Stimulated activated CD4-positive, alpha-beta T cell treated with anti-CD3 and anti-CD28 coated beads, Interleukin-1b, Interleukin-23, amount 100 ng/mL, for 24 hours (primary cell): ENCODE measurements at places on chromosomes 3 and 15.

DNA sequence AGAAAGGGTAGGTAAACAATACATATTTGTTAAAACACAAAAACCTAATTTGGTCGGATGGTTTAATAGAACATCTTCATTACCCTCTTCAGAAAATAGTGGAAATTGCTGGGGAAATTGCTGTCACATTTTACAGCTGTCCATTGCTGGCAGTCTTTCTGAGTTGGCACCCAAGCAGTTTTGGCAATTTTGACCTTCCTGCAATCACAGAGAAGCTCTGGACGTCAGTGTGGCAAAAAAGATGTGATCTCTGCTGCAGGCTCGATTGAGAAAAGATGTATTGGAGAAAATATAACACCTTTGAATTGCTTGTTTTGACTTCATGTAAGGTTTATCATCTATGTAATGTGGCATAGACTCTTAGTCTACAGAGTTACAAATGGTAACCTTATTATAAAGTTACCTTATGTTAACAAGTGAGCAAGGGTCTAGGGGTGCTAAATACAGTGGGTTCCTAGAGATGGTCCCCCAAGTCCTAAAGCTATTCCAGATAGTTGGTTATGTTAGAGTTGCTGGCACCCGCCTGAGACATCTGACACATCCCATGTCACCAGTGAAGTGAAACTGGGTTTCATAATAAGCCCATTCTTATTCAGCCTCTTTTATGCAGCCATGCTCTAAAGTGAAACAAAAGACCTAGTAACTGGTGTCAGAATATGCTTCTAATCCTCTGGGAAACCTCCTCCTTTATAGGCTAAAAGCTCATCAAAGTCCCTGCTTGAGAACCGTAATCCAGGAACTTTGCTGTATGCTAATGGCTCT, 14.0 kb downstream of the UBE2E1 start:
- DNase-seq: no peak

GRCh38 chr3:129238945-129239705, 10.3 kb upstream of the COPG1 start:
- no peak for DNase-seq

GRCh38 chr3:129357616-129358015, 70.8 kb downstream of the EFCAB12 start:
- DNase-seq: no peak

DNA sequence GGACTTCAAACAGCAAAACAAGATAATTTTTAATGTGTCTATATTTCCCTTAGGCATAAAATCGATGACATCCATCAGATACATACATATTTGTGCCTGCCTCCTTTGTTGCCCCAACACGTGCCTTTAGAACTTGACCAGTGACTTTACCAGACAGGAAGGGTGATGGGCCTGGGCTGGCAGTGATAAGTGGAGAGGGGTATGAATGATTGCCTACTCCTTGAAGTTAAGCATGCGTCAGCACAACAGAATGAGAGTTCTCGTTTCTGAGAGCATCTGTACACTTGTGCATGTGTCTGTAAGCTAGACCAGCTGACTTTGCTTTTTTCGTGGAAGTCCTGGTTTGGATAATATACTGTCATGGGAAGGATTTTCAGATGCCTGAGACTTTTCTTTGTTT, 54.9 kb upstream of the COL6A6 start:
- DNase-seq: no peak

GRCh38 chr3:171164067-171164465, 137.5 kb upstream of the SLC2A2 start:
- no peak for DNase-seq

GRCh38 chr3:181782306-181782954, 70.7 kb downstream of the SOX2 start:
- DNase-seq: no peak

- no peak for DNase-seq
Measured at GRCh38 chr3:106759731-106760130, 617.5 kb upstream of the CCDC54 start.
